ENCODE measurements at places on chromosomes 13 and 19.

- peak; percentile 31 for DNase-seq
These were observed 1.3 kb downstream of the SLC25A42 start for GRCh38 chr19:19064811-19065745.

DNA sequence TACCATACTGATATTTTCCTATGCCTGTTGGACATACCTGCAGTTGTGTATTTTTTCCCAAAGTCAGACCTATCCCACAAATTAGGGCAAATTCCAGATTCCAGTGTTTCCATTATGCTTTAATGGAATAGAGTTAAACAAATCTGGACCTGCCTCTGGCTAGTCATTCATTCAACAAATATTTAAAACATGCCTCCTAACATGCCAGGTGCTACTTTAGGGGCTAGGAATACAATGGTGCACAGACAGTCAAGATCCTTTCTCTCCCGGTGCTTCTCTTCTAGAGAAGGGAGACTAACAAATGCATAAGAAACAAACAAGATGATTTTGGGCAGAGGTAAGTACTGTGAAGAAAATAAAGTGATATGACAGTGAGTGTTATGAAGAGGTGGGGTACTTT is 7.5 kb upstream of the WDFY2 start:
- no peak for DNase-seq

GRCh38 chr13:27830010-27830409 is 37.7 kb downstream of the GSX1 start:
- DNase-seq, result peak; percentile 67

DNA sequence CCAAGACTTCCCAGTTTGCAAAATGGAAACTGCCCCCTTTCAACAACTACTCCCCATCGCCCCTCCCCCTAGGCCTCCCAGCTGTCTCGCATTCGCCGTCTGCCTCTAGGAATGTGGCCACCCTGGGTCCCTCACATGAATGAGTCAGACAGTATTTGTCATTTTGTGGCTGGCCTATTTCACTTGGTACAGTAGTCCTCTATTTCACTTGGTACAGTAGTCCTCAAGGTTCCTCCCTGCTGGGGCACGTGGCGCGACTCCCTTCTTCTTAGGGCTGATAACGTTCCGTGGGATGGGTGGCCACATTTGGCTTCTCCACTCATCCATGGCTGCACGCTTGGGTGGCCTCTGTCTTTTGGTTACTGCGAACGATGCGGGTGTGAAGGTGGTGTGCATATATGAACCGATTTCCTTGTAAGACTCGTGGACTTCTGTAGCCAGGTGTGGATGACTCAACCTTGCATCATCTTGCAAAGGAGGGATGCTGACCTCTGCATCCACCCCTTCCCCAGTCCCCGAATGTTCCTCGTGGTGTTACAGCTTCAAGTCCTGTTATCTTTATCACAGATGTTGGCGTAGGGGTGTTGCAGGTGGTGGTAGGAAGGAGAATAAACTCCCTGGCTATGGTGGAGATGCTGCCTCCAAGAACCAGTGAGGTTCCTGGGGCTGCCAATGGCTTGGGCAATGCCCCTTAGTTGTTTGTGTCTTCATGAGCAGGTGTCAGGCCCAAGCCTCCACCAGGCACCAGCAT is 112.1 kb upstream of the SOX1 start:
- DNase-seq, result no peak

GRCh38 chr13:39012608-39013007 is 22.0 kb upstream of the STOML3 start:
- DNase-seq, result no peak

DNA sequence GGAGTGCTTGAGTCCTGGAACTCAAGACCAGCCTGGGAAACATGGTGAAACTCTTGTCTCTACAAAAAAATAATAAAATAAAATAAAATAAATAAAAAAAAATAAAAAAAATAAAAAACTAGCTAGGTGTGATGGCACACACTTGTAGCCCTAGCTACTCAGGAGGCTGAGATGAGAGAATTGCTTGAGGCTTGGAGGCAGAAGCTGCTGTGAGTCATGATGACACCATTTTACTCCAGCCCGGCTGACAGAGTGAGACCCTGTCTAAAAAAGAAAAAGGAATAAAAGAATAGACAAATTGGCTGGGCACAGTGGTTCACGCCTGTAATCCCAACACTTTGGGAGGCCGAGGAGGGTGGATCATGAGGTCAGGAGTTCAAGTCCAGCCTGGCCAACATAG is 1168.9 kb downstream of the SLITRK5 start:
- no peak for DNase-seq

- DNase-seq, result no peak
These were observed 444.1 kb downstream of the ITGBL1 start for GRCh38 chr13:101896541-101896940.

DNA sequence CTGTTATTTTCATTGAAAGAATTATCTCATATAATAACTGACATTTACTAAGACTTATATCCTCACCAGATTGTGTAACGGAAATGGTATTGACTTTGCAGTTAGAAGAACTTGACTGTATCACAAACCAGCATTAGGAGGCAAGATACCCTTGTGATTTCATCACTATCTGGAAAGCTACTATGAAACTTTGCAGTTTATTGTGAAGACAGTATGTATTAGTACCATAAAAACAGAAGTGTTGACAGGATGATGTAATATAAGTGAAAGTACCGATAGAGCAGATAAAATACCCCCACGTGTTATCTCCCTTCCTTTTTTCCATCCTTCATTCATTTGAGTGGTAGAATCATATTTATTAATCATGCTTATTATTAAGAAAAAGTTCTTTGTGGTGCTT is 365.7 kb upstream of the KLHL1 start:
- no peak for DNase-seq

DNA sequence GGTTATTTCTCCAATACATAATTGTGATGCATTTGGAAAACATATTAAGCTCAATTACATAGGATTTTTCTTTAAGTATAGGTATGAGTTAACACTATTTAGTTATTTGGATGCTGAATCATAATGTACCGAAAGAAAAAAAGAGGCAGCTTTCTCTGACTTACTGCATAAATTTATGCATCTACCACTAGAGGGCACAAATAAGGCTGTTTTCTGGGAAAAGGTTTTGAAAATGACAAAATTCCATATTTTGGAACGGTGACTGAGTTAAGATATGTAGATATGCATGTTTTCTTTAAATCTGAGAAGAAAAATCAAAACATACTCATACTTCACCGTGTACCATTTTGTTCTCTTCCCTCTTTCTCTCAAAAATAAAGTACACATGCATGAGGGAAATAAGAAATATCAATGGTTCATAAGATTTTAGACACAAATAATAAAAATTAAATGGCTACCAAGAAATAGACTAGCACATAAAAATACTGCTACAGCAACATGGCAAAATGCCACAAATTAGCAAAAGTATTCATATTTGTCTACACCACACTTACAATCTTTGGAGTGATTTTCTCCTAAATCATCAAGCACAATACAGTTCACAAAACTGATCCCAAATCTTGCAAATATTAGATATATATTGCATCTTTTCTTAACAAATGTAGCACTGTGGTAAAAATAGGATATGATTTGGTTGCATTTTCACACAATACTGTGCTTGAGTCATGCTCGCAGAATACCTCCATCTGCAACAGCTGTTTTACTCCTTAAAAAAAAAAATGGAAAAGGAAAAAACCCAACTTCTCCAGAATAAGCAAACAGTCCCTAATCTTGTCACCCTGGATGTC is 260.0 kb downstream of the FGF14 start:
- no peak for DNase-seq

GRCh38 chr13:59437544-59438301 is 726.0 kb downstream of the DIAPH3 start:
- no peak for DNase-seq

- no peak for DNase-seq
These were observed 4.0 kb upstream of the NFIX start for GRCh38 chr19:12991296-12991695.

GRCh38 chr13:23903906-23904280 is 6.6 kb upstream of the C1QTNF9B start:
- no peak for DNase-seq

- DNase-seq, result no peak
These were observed 16.5 kb downstream of the ARHGEF7 start for GRCh38 chr13:111131611-111132010.

DNA sequence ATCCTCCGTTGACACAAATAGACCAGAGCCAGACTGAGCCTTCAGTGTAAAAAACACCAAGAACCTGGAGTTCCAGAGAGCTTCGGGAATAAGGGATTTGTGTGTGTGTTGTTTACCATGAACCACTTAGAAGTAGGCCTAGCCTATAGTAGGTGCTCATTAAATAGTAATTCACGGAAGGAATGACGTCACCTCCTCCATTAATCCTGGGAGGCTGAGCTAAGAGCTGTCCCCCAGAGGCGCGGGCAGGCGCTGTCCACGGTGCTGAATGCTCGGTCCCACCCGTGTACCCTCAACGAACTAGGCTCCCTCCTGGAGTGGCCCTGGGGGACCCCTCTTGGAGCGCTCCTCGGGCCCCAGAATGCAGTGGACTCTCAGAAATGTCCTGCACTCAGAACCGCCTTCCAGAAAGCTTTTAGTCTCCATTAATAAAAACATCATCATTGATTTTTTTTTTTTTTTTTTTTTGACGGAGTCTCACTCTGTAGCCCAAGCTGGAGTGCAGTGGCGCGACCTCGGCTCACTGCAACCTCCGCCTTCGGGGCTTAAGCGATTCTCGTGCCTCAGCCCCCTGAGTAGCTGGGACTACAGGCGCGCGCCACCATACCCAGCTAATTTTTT is 6.5 kb downstream of the UNC13A start:
- peak; percentile 35 for DNase-seq

DNA sequence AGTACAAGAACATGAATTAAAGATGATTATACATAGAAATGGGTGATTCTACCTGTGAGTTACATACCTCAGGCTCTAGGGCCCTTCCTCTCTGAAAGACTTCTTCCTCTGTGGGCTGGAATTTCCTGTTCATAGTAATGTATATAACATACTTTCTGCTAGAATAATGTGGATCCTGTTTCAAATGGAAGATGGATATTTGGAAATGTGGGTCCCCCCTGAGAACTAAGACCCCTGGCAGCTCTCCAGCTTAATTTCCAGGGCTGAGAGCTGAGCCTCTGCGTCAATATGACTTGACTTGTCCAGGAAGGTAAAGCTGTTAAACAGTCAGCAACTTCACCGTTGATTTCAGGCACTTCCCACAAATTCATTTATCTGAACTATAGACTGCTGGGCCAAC is 296.3 kb downstream of the NALCN start:
- DNase-seq, result no peak

DNA sequence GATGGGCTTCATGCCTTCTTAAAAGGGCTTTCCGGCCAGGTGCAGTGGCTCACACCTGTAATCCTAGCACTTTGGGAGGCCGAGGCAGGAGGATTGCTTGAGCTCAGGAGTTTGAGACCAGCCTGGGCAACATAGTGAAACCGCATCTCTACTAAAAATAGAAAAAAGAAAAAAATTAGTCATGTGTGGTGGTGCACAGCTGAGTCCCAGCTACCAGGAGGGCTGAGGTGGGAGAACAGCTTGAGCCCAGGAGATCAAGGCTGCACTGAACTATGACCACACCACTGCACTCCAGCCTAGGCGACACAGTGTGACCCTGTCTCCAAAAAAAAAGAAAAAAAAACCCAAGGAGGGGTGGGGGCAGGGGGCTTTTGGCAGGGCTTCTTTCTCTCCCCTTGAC is 7.2 kb downstream of the CARS2 start:
- DNase-seq, result no peak

DNA sequence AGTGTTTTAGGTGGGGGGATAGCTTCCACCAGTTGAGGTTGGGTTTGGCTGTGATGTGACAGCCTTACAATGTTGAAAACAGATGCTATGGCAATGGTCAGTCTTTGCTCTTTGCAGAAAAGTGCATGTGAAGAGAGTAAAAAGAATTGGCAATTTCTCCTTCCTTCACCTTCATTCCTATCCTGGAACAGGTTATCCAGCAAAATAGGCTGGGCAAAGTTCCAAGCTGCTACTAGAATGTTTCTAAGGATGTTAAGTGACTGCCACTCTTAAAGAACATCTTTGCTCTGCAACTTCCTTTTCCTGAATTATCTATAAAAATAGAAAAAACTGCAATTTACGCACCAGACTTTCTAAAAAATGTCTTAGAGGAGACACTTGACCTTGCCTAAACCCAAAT is 50.1 kb upstream of the MYCBP2 start:
- DNase-seq, result no peak

DNA sequence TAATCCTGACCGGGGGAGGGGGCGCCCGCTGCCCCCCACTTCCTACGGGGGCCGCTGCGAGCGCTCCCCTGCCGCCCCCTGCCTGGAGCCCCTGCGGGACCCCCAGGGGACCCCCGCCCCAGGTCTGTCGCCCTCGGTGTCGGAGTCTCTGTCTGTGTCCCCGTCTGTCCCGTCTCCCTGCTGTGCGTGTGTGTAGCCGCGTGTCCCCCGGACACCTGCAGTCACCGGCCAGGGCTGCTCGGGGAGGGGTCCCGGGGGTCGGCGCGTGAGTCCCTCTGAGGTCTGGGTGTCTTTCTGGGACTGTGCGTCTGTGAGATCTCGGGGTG is 7.7 kb upstream of the NFIC start:
- no peak for DNase-seq

- DNase-seq, result no peak
These were observed 7.5 kb downstream of the GAMT start for GRCh38 chr19:1393841-1394240.

- no peak for DNase-seq
These were observed 772 bp downstream of the PARP4 start for GRCh38 chr13:24511816-24512196.

GRCh38 chr13:27263438-27263837 is 7.2 kb upstream of the RASL11A start:
- no peak for DNase-seq

DNA sequence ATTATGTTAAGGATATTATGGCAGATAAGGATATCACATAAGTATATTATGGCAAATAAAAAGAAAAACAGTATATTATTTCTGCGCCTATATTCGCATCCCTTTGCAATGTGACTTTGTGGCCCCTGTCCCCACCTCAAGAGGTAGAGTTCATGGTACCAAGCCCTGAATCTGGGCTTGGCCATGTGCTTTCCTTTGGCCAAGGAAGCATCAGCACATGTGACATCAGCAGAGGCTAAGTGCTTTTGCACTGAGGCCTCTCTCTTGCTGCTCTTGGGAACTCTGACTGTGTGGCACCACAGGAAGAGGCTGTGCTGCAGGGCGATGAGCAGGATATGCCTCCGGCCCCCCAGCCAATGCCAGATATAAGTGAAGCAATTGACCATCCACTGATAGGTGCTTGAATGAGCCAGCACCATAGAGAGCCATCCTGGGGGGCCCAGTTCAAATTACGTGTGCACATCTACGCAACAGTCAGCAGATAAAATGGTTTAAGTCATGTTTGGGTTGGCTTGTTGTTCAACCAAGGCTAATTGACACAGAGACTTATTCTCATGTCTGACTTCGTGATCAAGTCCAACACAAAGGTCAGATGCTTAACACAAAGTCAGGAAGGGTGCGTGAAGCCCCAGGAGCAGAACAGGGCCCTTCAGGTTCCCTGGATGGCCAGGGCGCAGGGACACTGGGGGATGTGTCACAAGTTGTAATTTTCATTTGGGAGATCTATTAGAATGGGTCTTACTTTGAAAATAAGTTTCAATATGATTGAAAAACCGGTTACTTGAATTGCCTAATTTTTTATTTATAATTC is 173.3 kb downstream of the COL4A1 start:
- DNase-seq, result no peak

GRCh38 chr19:45508861-45509691 is 1.8 kb downstream of the VASP start:
- DNase-seq, result no peak

- no peak for DNase-seq
These were observed 2.6 kb downstream of the ERVK3-1 start for GRCh38 chr19:58307736-58308135.

Data from stimulated activated CD4-positive, alpha-beta T cell treated with anti-CD3 and anti-CD28 coated beads, Interleukin-12 subunit alpha, Interleukin-12 subunit beta, amount 100 ng/mL, for 4 hours (primary cell).